ENCODE measurements at places on chromosomes 11 and 22.

DNA sequence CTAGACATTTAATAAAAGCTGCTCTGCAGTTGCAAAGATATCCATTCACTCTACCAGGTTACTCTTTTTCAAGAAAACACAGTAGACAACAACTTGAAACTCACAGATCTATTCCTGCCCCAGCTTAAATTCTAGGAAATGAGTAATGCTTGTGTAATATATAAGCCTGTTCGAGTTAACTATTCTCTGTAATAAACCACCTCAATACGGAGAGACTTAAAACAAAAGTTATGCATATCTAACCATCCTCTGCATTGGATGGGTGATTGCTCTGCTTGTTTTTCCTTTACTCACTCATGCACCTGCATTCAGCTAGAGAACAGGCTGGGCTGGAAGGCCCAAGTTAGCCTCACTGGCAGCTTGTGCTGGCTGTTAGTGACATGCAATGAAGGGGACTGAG lies 13.3 kb downstream of the LRRC4C start:
- H3K4me3 ChIP-seq: no peak overlapping the region
- H3K36me3 ChIP-seq: no peaks in the 10 kb centered on the region
- DNase-seq: no peak
- no peaks in the 10 kb centered on the region for H3K27me3 ChIP-seq
- H3K4me1 ChIP-seq: no peaks in the 10 kb centered on the region

DNA sequence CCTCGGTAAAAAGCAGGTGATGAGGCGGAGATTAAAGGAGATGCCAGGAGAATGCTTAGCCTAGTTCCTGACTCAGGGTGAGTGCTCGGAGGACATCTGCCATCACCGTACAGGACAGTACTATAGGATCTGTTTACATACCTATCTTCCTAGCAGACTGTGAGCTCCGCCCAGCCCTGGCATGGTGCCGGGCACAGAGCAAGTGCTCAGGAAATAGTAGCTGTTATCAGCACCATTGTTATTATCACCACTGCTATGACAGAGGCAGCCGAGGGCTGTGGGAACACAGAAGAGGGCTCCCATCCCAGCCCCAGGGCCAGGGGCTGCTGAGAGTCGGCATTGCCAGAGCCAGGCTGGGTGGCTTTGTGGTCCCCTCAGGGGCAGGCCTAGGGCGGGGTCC lies 642 bp upstream of the SEPTIN3 start:
- H3K27ac ChIP-seq: no peak overlapping the region
- no peaks in the 10 kb centered on the region for H3K36me3 ChIP-seq

GRCh38 chr22:49997251-49997599 lies 15.3 kb downstream of the IL17REL start:
- peaks cover 7% of the 10 kb centered on the region for H3K27me3 ChIP-seq
- no peak overlapping the region for H3K4me3 ChIP-seq
- no peaks in the 10 kb centered on the region for H3K36me3 ChIP-seq
- peaks cover 25% of the 10 kb centered on the region for H3K4me1 ChIP-seq
- DNase-seq: no peak

- H3K27ac ChIP-seq: peak overlapping the region; percentile 31
- no peaks in the 10 kb centered on the region for H3K27me3 ChIP-seq
- no peak overlapping the region for H3K4me3 ChIP-seq
- peaks cover 19% of the 10 kb centered on the region for H3K4me1 ChIP-seq
- peaks cover 98% of the 10 kb centered on the region for H3K36me3 ChIP-seq
- no peak for DNase-seq
These were observed 64.4 kb downstream of the MYH9 start for GRCh38 chr22:36323182-36323854.

DNA sequence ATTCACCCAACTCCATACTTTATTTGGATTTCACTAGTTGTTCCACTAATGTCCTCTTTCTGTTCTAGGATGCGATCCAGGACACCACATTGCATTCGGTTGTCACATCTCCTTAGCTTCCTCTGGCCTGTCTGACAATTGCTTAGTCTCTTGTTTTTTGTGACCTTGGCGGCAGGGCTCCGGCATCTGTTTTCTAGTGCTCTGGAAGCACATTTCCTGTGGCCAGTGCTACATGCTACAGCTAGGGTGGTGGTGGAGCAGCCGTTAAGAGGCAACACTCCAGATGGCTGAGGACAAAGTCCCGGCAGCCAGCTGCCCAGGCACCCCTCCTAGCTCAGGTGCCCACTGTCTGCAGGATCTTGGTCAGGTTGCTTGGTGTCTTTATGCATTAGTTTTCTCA lies 6.8 kb downstream of the STX3 start:
- peaks cover 3% of the 10 kb centered on the region for H3K36me3 ChIP-seq
- H3K4me3 ChIP-seq: no peak overlapping the region
- H3K27ac ChIP-seq: no peak overlapping the region
- peaks cover 19% of the 10 kb centered on the region for H3K4me1 ChIP-seq
- peaks cover 4% of the 10 kb centered on the region for H3K27me3 ChIP-seq

- DNase-seq: no peak
- H3K36me3 ChIP-seq: peaks cover 10% of the 10 kb centered on the region
- H3K4me1 ChIP-seq: no peaks in the 10 kb centered on the region
These were observed 15.1 kb downstream of the RCN1 start for GRCh38 chr11:32105871-32106560.

- no peak overlapping the region for H3K4me3 ChIP-seq
- no peak overlapping the region for H3K27ac ChIP-seq
- H3K4me1 ChIP-seq: peaks cover 12% of the 10 kb centered on the region
- no peaks in the 10 kb centered on the region for H3K36me3 ChIP-seq
- no peak for DNase-seq
These were observed 98.6 kb upstream of the AKIP1 start for GRCh38 chr11:8812438-8812837.

GRCh38 chr11:129743112-129743815 lies 72.4 kb upstream of the TMEM45B start:
- no peaks in the 10 kb centered on the region for H3K36me3 ChIP-seq
- no peak overlapping the region for H3K27ac ChIP-seq
- no peak overlapping the region for H3K4me3 ChIP-seq
- no peaks in the 10 kb centered on the region for H3K4me1 ChIP-seq
- peaks cover 7% of the 10 kb centered on the region for H3K27me3 ChIP-seq
- DNase-seq: no peak

DNA sequence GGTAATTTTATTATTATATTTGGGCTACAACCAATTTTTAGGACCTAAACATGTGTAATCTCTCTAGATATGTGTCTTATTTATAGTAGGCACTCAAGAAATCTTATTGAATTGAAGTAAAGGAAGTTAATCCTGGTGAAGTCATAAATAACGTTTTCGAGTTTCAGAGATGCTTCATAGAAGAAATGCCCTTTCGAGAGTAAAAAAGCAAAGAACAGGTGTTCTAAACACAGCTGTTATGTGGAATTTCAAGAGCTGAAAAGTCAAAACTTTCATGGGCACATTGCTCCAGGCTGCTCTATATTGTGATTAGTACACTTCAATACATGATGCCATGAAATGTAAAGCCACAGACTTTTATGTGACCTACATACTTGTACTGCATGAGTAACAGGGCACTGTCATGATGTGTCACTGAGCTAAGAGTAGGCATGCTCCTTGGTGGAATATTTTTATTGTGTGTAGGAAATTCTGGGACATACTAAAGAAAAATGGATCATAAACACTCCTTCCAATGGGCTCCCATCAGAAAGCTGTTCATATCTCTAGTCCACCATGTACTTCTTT lies 7.2 kb upstream of the ELMOD1 start:
- no peak for DNase-seq
- H3K4me3 ChIP-seq: no peak overlapping the region
- no peaks in the 10 kb centered on the region for H3K4me1 ChIP-seq
- no peaks in the 10 kb centered on the region for H3K36me3 ChIP-seq
- peaks cover 20% of the 10 kb centered on the region for H3K27me3 ChIP-seq

DNA sequence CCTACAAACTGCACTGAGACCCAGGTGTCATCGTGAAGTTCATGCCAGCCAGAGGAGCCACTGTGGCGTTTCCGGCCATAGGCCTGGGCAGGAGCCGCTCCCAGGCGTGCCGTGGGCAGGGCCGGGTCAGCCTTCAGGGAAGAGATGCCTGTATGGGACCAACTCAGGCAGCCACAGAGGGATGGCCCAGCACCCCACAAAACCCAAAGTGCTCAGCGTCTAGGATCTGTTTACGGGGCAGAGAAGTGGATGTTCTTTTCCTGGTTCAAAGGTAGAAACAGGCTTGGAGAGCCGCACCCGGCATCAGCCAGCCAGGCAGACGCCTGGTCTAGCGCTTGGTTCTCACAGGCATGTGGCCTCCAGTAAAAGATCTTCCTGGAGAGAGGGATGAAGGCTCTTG lies 8.4 kb upstream of the BID start:
- no peaks in the 10 kb centered on the region for H3K36me3 ChIP-seq
- no peak for DNase-seq
- H3K27ac ChIP-seq: no peak overlapping the region
- H3K27me3 ChIP-seq: no peaks in the 10 kb centered on the region

DNA sequence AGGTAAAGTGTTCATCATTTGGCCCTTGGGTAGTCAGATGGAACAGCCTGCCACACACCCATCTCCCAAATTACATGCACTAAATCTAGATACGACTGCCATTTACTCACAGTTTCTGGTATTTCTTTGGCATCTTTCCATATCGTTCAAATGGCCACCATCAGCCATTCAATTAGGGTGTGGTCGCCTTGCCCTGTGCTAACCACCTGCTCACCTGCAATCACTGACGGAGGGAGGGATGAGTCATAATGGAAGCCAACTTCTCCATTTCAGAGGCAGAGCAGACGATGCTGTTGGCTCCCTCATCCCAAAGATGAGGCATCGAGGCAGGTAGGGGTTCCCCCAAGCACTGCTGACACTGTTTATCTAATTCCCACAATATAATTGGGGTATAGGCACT lies 14.6 kb downstream of the MS4A6A start:
- H3K27me3 ChIP-seq: no peaks in the 10 kb centered on the region
- H3K4me3 ChIP-seq: no peak overlapping the region
- no peak for DNase-seq
- H3K36me3 ChIP-seq: no peaks in the 10 kb centered on the region
- no peak overlapping the region for H3K27ac ChIP-seq
- no peaks in the 10 kb centered on the region for H3K4me1 ChIP-seq

- peak overlapping the region; percentile 48 for H3K4me3 ChIP-seq
- no peaks in the 10 kb centered on the region for H3K36me3 ChIP-seq
- H3K4me1 ChIP-seq: peaks cover 30% of the 10 kb centered on the region
- no peaks in the 10 kb centered on the region for H3K27me3 ChIP-seq
- H3K27ac ChIP-seq: no peak overlapping the region
These were observed 5.9 kb downstream of the LMNTD2 start for GRCh38 chr11:554428-555226.

- peaks cover 4% of the 10 kb centered on the region for H3K27me3 ChIP-seq
- H3K4me3 ChIP-seq: no peak overlapping the region
- H3K27ac ChIP-seq: no peak overlapping the region
- DNase-seq: no peak
These were observed 81.4 kb downstream of the SNX19 start for GRCh38 chr11:130834886-130835285.
